ENCODE measurements at places on chromosomes 2 and 18.

DNA sequence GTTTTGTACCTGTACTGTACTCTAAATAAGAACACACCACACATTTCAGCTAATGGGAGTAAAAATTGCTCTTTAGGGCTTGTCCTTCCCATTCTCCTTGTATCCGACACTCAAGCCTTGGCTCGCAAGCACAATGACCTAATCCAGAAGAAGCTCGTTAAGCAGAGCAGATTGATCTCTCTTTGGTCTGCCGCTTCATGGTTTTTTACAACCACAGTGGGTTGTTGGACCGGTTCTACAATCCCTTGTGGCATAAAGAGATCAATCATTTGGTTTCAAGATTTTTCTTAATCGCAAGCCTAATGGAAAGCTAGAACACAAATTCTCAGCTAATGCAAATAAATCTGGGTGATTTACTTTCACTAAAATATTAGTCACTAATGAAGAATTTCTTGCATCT, 662.1 kb downstream of the LRP1B start:
- DNase-seq: no peak

- DNase-seq: no peak
Observed at GRCh38 chr2:50225021-50225928, 806.7 kb downstream of the NRXN1 start.

- no peak for DNase-seq
Observed at GRCh38 chr2:168369031-168369430, 87.0 kb upstream of the CERS6 start.

DNA sequence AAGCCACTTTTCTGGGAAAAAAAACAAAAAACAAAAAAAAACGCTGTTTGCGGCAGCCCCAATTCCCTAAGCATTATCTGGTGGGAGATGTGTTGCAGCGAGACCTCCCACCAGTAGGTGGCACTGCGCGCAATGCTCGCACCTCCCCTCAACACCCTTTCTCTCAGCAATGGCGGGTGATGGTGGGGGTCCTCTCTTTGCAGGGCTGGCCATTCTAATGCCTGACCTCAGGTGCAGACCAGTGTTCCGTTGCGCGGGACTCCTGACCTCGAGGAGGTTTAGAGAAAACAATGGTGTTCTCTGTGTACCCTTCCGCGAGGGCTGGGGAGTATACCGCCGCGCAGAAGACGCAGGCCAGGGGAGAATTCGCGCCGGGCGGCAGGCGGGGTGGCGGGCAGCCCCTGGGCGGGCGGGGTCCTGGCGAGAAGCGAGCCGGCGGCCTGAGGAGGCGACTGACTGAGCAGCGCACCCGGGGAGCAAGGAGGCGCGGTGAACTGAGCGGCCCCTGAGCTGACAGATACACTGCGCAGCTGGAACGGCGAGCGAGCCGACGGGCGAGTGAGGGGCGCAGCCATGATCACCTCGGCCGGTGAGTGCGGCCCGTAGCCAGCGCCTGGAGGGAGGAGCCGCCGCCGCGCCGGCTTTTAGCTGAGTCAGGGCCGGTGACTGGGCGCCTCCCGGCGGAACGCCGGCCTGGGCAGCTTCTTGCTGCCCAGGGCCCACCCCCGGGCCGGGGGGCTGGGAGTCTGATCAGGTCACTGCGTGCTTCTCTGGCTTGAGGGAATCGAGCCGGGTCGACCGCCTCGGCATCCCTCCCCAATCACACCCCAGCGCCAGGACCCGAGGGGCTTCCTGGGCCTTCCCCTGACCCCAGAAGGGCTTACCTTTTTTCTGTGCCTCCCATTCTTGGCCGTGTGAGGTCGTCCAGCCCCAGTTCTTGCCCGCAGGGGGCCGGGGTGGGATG, at the start of gene PSMD1:
TSS of gene PSMD1 (plus strand) at position 415 of the 964 bp plus-strand sequence. CDS start at position 574, 159 bp downstream.
- peak; percentile 75 for DNase-seq

- no peak for DNase-seq
Observed at GRCh38 chr2:175317751-175318150, 136.2 kb upstream of the ATP5MC3 start.

- DNase-seq: no peak
Observed at GRCh38 chr18:29076645-29077044, 899.7 kb upstream of the CDH2 start.

- DNase-seq: no peak
Observed at GRCh38 chr2:239109041-239109927, 261.4 kb downstream of the TWIST2 start.

DNA sequence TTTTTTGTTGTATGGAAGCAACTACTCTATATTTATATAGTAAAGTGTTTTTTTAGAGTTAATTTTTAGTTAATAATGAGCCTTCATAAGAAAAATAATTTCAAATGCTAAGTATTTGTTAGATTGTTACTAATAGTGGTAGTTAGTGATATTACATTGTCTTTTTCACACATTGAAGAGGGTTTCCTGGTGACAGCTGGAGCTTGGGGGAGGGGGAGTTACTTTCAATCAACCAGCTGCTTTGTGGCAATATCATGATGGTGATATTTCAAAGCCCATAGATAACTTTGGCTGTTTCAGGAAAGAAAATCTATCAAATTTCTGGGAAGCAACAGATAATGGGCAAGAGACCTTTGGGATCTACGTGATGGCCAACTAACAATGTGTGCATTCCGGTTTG, 4.1 kb downstream of the RHBDD1 start:
- DNase-seq: no peak

Measured in AML-193 (cell line).